ENCODE measurements at places on chromosomes 6 and 20.

GRCh38 chr6:71892641-71893040, 6.3 kb downstream of the RIMS1 start:
- no peak for DNase-seq

DNA sequence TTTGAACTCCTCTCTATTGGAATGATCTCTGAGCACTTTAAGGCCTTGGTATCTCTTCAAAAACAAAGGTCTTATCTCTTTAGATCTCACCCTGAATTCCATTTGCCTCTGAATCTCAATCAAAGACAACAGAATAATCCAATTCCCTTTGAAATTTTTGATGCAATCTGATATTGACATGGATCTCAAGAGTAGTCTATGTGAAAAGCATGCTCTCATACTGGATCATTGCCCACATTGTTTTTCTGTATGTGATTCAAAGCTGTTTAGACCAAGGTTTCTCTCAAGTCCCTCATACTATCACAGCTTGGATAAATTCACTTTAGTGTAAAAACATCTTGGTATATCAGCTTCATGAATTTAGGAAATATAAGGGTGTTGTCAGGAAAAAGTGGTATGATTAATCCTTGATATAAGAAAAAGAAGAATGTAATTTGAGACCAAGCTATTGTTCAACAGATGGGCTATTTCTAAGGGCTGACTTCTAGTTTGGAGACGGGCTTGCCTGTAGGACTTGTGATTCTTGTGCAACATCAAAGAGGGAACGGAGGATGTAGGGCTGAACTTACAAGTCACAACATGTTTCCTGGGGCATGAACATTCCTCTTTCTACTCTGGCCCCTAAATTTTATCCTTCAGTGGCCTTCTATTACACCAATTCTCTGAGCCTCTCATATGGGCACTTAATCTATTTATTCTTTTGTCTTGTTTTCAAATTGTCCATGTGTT, 77.9 kb upstream of the CITED2 start:
- DNase-seq, result no peak

GRCh38 chr6:37819802-37820717, 533 bp downstream of the ZFAND3 start:
- peak; percentile 51 for DNase-seq

DNA sequence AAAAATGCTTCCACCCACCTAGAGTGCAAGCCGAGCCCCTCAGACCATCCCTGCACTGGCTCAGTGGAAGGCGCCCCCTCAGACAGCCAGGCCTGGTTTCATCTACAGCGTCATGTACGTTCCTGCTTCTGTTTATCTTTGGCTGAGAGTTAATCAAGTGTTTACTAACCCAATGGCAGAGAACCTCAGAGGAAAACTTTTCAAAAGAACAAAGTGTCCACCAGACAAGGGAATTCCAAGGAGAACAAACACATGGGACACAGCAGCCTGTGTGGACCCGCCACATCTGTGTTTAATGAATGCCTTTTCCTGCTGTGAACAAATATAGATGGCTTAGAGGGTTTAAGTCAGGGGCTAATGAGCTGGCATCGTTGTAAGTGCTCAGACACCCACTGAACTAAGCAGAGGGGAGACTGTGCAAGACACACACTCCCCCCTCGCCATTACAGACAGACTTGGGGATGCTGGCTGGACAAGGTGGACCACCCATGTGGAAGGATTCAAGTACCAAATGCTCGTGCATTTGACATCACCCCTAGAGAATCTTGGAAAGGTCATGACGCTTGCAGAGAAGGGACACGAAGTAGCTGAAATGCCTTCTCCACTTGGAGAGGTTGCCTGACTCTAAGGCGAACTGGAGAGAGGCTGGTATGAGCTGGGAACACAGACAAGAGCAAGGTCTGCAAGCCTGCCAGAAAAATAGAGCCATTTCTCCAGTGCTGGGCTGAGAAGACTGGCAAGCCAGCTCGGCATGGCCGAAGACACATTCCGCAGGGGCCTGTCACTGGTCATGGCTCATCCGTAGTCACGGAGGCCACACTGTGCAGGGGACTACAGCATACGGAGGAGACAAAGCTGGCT, 53.5 kb upstream of the NXT1 start:
- DNase-seq, result no peak

- no peak for DNase-seq
Observed at GRCh38 chr6:41463062-41463930, 82.9 kb upstream of the FOXP4 start.

- DNase-seq, result no peak
Observed at GRCh38 chr6:32045811-32046449, 7.7 kb downstream of the CYP21A2 start.

DNA sequence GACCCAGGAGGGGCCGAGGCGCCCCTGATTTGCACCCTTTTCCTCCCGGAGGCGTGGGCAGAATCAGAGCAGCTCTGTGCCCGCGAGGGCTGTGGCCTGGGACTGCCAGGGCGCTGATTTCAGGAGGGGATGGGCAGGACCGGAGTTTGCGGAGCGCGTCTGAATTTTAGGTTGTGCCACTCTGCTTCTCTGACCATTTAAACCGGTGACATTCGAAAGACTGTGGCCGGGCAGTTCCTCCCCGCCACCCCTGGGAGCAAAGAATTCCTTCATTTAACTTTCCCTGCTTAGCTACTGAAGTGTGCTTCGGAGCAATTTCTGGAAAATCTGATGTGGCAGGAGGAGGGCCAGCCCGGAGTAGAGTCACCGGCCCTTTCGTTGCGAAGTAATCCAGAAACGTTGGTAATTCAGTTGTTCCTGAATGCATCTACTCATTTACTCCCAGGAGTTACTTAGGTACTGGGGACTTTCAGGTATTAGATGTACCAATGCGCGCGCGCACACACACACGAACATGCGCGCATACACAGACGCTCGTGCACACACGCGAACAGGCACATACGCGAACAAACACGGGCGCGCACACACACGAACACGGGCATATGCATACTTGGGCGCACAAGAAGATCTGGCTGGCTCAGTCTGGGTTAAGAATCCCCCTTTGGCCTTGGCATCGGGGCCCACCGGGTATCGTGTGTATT, 568 bp downstream of the CCDC170 start:
- peak; percentile 48 for DNase-seq

GRCh38 chr20:35617397-35618262, 2.0 kb downstream of the SPAG4 start:
- DNase-seq, result no peak

- DNase-seq, result no peak
Observed at GRCh38 chr20:57667924-57668782, 41.7 kb downstream of the PMEPA1 start.

DNA sequence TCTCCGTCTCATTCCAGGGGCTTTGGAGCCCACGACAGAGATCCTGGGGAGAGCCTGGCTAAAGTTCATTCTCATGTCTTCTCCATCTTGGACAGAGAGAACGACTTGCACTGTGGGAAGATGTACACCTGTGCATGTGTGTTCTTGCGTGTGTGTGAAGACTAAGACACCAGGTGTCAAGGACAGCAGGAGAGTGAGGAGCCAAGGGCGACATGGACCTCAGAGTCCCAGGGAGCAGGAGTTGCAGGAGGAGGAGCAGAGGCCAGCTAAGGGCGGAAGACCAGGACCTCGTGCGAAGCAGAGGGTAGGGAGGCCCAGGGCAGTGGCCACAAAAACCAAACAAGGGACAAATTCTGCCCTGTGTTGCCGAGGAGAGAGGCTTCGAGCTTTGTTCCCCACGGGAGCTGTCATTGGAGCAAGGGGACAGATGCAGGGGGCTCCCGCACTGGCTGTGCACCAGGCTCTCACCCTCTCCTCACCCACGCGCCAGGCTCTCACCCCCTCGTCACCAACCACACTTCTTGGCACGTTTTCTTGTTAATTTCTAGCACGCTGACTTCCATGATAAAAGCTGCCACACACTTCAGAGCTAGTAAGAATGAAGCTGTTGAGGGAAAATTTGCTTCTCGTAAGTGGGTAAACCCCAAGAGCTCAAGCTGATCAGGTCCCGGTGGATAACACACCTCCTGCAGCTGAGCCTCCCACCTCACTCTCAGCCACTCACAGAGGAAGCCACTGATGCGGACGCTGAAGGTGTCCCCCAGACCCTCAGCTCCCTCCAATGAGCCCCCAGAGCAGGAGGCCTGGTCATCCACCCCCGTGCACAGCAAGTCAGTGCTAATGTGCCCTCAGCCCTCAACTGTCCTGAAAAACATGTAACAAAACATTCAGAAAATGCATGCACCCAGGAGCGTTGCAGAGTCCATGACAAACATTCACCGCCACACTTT, 62.6 kb downstream of the DLL1 start:
- no peak for DNase-seq

DNA sequence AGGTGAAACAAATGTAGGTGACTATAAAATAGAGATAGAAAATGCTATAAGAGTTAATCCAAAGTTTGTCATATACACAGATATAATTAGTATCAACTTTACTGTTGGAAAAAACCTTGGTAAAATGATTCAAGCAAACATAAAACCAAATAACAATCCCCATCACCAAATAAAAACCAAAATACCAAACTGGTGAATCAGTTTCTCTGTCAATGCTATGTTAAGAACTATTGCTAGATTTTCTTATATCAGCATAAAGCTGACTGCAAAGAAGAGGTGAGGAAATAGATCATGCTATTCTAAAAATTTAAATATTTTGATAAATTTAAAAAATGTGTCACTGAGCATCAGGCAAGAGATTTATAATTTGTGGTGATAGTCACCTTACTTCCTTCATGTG, 658.4 kb downstream of the PHF3 start:
- no peak for DNase-seq

- DNase-seq, result no peak
Observed at GRCh38 chr6:105926318-105926717, 159.8 kb upstream of the PRDM1 start.

- no peak for DNase-seq
Observed at GRCh38 chr6:56019973-56020372, 144.6 kb upstream of the BMP5 start.

DNA sequence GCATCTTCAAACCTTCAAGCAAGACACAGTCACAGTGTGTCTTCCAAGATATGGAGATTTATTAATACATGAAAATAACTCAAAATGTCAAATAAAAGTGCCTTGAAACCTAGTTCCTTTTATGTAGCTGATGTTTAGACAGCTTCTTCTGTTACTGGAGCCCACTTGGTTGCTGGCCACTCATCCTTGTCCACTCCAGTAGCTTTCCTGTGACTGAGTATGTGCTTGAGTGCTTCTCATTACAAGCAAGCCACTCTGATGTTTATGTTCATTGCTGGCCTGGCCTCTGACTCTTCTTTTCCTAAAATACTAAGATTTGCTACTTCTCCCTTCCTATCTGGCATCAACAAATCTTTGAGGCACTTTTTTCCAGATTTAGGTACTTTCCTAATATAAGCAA, 545.2 kb upstream of the MAN1A1 start:
- no peak for DNase-seq

DNA sequence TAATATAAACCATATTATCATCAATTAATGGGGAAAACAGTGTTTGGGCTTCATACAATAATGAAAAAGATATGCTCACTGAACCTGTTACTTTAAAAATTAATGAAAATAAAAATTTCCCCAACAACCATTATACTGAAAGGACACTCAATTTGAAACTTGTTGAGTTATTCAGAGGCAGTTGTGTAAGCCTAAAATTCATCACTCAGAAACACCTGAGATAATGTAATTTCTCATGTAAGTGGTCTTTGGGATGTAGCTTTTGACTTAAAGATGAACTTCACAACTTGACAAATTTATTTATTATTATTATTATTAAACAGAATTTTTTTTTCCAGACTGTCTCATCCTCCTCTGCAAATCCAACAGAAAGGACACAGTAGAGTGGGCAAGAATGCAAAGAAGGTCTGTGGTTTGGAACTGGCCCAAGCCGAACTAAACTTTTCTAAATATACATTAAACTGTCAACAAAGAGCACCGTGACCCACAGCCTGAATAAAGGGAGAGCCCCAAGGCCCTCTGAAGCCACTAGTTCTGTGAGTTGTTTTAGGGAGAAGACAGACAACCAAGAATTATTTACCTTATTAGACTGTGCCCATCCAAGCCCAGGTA, 32.2 kb upstream of the HEY2 start:
- DNase-seq, result no peak

Data from D341Med (cell line).